ENCODE measurements at places on chromosomes 1 and 21.
A peak's percentile ranks its signal among the peaks of the same experiment; 100 is the strongest.

GRCh38 chr1:51302746-51303145 is 27.6 kb downstream of the TTC39A start:
- no peak for DNase-seq

GRCh38 chr1:92184632-92185031 is 33.1 kb upstream of the C1orf146 start:
- no peak for DNase-seq

DNA sequence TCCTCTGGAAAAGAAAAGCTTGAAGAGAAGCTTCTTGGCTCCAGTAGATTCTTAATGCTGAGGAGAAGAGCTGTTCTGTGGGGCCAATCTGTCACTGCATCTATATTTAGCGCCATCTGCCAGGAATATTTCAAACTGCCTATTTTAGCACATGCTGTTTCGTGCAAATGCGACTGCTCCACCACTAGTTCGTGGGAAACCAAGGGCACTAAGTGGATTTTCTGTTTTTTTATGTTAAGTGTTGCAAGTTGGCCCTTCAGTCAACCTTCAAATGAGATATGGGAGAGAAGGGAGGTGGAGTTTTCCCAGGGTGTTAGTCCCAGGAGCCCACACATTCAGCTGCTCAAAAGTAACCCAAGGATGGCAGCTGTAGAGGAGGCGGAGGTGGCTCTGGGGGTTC is 91.9 kb downstream of the TSEN15 start:
- no peak for DNase-seq

- no peak for DNase-seq
Measured at GRCh38 chr21:27515676-27516075, 548.8 kb upstream of the ADAMTS5 start.

GRCh38 chr1:43043695-43044094 is 85.0 kb upstream of the SLC2A1 start:
- DNase-seq = no peak

- DNase-seq = peak; percentile 57
Measured at GRCh38 chr1:6460301-6461050, 5.5 kb downstream of the TNFRSF25 start.

GRCh38 chr1:63827411-63828321 is 53.8 kb downstream of the ROR1 start:
- DNase-seq = no peak

- DNase-seq = no peak
Measured at GRCh38 chr1:21570528-21570875, 61.3 kb downstream of the ALPL start.

All from stimulated activated CD4-positive, alpha-beta T cell treated with anti-CD3 and anti-CD28 coated beads, Interleukin-1b, Interleukin-23, amount 100 ng/mL, for 24 hours (primary cell).